ENCODE measurements at places on chromosomes 7 and 10.

GRCh38 chr7:5872326-5872725 lies 8.3 kb upstream of the OCM start:
- DNase-seq = no peak
- no peaks in the 10 kb centered on the region for H3K36me3 ChIP-seq
- no peak overlapping the region for H3K4me3 ChIP-seq
- H3K27ac ChIP-seq = no peak overlapping the region
- H3K4me1 ChIP-seq = no peaks in the 10 kb centered on the region

- H3K4me1 ChIP-seq = peaks cover 60% of the 10 kb centered on the region
- H3K36me3 ChIP-seq = peaks cover 29% of the 10 kb centered on the region
- peak overlapping the region; percentile 49 for H3K27ac ChIP-seq
- no peaks in the 10 kb centered on the region for H3K27me3 ChIP-seq
- H3K4me3 ChIP-seq = no peak overlapping the region
Observed at GRCh38 chr10:132403511-132404168, 6.6 kb downstream of the PWWP2B start.

- peaks cover 39% of the 10 kb centered on the region for H3K4me1 ChIP-seq
- H3K4me3 ChIP-seq = no peak overlapping the region
- no peak overlapping the region for H3K27ac ChIP-seq
- H3K27me3 ChIP-seq = peaks cover 4% of the 10 kb centered on the region
- H3K36me3 ChIP-seq = no peaks in the 10 kb centered on the region
- DNase-seq = no peak
Observed at GRCh38 chr7:131628634-131629033, 72.2 kb upstream of the PODXL start.

GRCh38 chr10:124671486-124672075 lies 72.6 kb downstream of the FAM53B start:
- H3K27ac ChIP-seq = peak overlapping the region; percentile 53
- peak; percentile 72 for DNase-seq
- H3K27me3 ChIP-seq = no peaks in the 10 kb centered on the region

- H3K27me3 ChIP-seq = no peaks in the 10 kb centered on the region
- no peaks in the 10 kb centered on the region for H3K36me3 ChIP-seq
- H3K27ac ChIP-seq = no peak overlapping the region
Observed at GRCh38 chr10:67257018-67257417, 331.2 kb downstream of the LRRTM3 start.

DNA sequence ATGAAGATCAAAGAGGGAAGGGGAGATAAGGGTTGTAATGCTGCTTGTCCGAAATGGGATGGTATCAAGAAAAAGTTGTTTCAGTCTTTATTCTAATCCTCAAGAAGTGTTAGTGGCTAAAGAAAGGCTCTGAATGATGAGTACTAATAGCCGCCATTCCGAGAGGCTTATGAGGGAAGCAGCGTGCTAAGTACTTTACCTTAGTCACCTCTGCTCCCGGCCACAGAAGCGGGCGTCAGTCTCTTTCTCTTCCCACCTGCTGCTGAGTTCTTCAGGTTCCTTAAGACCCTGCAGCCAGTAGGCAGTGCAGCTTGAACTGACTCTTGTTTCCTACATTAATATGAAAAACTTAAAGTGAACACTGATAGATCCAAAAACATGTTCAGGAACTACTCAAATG lies 73.1 kb downstream of the EEPD1 start:
- no peaks in the 10 kb centered on the region for H3K27me3 ChIP-seq
- H3K4me3 ChIP-seq = no peak overlapping the region
- no peak for DNase-seq
- H3K27ac ChIP-seq = no peak overlapping the region
- H3K36me3 ChIP-seq = no peaks in the 10 kb centered on the region
- H3K4me1 ChIP-seq = peaks cover 12% of the 10 kb centered on the region

DNA sequence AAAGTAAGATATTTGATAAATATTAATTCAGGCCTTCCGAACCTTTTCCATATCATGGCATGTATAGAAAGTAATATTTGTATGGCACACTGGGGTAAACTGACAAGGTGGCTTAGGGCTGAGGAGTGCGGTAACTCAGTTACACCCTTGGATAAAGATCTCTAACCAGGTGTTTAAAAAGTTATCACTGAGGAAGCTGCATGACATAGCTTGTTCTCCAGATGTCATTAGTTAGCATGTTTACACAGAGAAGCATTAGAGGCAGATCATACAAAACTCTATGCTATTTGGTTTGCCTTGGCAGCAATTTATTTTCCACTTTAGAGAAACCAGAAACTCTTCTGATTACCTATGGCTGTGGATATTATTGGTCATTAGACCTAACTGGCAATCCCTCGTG lies 118.2 kb downstream of the ST7 start:
- H3K4me3 ChIP-seq = no peak overlapping the region
- no peak for DNase-seq

DNA sequence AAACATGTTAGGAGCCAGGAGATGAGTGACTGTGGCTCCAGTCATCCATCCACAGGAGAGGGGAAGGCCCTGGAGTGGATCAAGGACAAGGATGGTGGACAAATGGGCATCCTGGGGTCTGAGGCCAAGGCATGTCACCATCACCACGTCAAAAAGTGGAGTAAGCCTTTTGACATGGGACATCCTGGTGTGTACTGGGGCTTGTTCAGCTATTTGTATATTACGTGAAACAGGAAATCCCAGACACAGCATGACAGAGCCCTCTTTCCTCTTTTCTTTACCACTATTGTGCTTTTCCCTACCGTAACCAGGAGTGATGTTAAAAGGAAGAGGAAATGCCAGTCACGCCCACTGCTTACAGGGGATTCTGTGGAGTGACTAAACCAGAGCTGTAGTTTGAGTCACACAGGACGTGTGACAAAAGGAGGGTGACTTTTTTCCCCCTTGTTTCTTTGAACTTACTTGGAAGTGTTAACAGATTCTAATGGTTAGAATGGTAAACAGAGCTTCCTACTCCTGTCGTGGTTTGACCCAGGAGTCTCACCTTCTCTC lies 15.4 kb downstream of the ACSL5 start:
- H3K27me3 ChIP-seq = no peaks in the 10 kb centered on the region
- peaks cover 53% of the 10 kb centered on the region for H3K4me1 ChIP-seq
- no peaks in the 10 kb centered on the region for H3K36me3 ChIP-seq
- no peak for DNase-seq
- H3K27ac ChIP-seq = peak overlapping the region; percentile 67
- no peak overlapping the region for H3K4me3 ChIP-seq

DNA sequence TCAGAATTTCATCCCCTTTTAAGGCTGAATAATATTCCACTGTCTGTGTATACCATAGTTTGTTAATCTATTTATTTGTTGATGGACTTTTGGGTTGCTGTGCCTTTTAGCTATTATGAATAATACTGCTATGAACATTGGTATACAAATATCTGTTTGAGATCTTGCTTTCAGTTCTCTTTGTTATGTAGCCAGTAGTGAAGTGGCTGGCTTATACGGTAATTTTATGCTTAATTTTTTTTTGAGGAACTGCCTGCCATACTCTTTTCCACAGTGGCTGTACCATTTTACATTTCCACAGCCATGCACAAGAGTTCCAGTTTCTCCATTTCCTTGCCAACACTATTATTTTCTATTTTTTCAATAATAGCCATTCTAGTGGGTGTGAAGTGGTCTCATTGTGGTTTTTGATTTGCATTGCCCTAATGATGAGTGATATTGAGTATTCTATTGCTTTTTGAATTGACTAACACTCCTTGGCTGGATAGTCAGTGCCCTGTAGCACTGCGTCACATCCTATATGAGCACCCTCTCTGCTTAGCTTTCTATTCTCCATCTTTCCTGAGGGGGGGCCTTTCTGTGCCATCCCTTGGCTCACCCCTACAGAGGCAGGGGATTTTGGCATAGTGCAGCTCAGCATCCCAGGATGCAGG lies 29.4 kb upstream of the RAPGEF5 start:
- no peak overlapping the region for H3K27ac ChIP-seq
- H3K4me1 ChIP-seq = no peaks in the 10 kb centered on the region
- no peak for DNase-seq
- H3K27me3 ChIP-seq = no peaks in the 10 kb centered on the region

GRCh38 chr7:154684666-154685563 lies 318.0 kb downstream of the PAXIP1 start:
- H3K27ac ChIP-seq = no peak overlapping the region
- H3K36me3 ChIP-seq = no peaks in the 10 kb centered on the region
- H3K4me1 ChIP-seq = no peaks in the 10 kb centered on the region
- H3K4me3 ChIP-seq = no peak overlapping the region

DNA sequence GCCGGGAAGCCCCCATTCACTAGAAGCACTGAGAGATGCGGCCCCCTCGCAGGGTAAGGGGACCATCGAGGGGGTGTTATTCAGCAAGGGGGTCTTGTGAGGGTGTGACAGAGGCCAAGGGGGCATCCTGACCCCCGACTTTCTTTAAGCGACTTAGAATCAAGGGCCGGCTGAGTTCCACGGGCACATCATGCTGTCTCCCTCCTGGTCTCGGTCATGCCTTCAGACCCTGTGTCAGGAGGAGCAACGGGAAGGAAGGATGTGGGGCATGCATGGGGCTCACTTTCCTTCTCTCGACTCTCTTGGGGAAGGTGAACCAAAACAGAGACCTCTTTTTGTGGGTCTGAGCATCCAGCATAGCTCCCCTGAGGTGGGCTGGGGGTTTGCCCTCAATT lies 2.5 kb downstream of the ACSL5 start:
- H3K4me1 ChIP-seq = peaks cover 44% of the 10 kb centered on the region
- no peaks in the 10 kb centered on the region for H3K27me3 ChIP-seq
- H3K4me3 ChIP-seq = peak overlapping the region; percentile 72
- peak overlapping the region; percentile 91 for H3K27ac ChIP-seq

DNA sequence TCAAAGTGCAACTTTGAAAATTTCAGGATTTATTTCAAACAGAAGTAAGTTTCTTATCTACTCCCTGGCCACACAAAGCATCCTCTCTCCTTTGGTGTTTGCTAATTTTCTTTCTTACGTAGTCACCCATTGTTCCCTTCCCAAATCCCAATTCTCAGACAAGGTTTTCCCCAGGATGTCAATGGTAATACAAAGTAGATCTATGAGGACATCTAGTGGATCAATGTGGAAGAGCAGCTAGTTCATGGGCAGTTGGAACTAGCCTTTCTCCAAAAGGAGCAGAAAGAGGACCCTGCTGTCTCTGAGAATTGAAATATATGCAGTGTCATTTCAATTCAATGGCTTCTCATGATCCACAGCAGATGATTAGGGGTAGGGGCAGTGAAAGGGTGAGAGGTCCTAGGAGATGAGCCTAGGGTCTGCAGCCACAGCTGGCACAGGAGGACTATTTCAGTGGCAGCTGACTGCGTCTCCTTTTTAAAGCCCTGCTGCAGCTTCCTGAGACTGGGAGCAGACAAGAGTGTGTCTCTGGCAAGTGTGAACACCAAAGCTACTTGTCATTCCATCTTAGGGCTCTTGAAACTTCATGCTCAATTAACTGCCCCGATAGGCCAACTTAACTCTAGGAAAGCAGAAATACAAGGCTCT lies 632.6 kb downstream of the KCNMA1 start:
- no peaks in the 10 kb centered on the region for H3K27me3 ChIP-seq
- H3K4me3 ChIP-seq = no peak overlapping the region
- H3K36me3 ChIP-seq = no peaks in the 10 kb centered on the region
- no peak for DNase-seq

DNA sequence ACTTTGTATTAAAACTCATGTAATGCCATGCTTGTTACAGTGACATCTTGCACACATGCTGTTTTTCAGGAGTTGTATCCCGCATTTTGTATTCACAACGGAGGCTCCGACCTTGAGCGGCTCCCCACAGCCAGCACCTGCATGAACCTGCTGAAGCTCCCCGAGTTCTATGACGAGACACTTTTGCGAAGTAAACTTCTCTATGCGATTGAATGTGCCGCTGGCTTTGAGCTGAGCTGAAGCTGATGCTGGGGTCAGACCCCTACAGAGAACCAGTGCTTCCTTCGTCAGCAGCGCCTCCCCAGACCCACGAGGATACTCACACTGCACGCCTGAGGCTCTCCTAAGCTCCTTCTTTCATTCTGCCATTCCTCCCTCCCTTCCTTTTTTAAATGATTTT lies 69.3 kb upstream of the DNAJB6 start:
- H3K27me3 ChIP-seq = no peaks in the 10 kb centered on the region
- H3K4me1 ChIP-seq = peaks cover 9% of the 10 kb centered on the region
- peaks cover 82% of the 10 kb centered on the region for H3K36me3 ChIP-seq
- no peak overlapping the region for H3K27ac ChIP-seq
- H3K4me3 ChIP-seq = no peak overlapping the region
